T-helper 1 cell (primary cell): ENCODE measurements at places on chromosomes 5 and 9.

GRCh38 chr9:73782166-73782565, 630.5 kb downstream of the ANXA1 start:
- DNase-seq: no peak

- DNase-seq: no peak
Observed at GRCh38 chr5:140926443-140927227, 536 bp downstream of the PCDHAC1 start.

GRCh38 chr5:86679529-86679928, 61.8 kb downstream of the COX7C start:
- DNase-seq: no peak

DNA sequence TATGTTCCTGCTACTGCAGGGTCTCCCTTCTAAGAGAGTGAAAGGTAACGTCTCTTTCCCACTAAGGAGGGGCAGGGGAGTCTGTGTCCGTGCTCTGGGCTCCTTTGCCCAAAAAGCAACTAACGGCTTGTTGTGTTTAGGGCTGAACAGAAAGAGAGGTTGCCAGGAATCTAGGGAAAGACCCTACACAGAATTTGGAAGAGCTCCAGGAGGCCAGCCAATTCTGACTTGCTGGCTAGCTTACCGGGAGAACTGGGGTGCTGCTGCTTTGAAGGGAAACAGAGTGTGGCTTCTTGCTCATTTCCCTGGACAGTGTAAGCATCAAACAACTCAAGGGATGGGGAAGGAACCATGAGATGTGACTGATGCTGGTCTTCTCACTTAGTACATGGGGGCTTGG, 176.1 kb downstream of the GADD45G start:
- DNase-seq: no peak

GRCh38 chr9:127873886-127874285, 3.6 kb downstream of the AK1 start:
- no peak for DNase-seq

DNA sequence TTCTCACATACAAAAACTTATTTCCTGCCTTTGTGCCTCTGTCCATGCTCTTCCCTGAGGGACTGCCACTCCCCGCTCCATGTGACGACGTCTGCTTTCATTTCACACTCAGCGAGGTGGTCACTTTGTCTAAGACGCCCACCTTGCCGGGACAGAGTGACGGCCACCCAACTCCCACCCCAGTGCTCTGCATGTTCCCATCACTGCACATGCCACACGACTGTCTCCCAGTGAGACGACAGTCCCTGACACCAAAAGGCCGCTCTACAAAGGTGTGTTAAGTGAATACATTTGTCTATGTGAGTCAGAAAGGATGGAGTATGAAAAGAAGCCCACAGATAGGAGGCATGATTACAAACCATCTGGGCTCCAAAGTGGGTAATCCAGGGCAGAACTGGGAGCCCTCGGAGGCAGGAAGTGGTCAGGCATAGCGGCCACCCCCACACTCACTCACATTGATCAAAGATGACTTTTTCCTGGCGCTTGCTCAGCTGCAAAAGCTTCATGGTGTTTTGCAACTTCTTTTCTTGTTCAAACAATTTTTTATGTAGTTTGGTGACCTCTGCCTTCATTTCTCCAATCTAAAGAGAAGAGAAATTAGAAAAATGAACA, 185.8 kb downstream of the CDK5RAP2 start:
- DNase-seq: no peak

GRCh38 chr5:62596691-62597090, 18.1 kb downstream of the LRRC70 start:
- DNase-seq: no peak
